ENCODE measurements at places on chromosomes 12 and 14.
A peak's percentile ranks its signal among the peaks of the same experiment; 100 is the strongest.

DNA sequence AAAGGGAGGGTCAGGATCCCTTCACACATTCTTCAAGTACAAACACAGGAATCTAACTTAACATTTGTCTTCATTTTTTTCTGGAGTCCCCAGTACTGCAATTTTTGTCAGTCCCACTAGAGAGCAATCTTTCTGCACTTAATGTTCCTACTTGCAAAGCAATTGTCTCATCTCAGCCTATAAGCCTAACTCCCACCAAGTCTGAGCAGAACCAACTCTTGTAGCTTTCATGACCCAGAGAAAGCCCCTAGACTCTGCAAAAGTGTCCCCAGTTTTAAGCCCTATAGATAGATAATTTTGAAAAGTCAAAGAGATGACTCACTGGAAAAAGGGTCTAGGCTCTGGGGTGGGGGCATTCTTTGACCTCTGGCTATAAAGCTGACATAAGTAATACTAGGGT is 1.8 kb upstream of the ZBTB39 start:
- DNase-seq: no peak

DNA sequence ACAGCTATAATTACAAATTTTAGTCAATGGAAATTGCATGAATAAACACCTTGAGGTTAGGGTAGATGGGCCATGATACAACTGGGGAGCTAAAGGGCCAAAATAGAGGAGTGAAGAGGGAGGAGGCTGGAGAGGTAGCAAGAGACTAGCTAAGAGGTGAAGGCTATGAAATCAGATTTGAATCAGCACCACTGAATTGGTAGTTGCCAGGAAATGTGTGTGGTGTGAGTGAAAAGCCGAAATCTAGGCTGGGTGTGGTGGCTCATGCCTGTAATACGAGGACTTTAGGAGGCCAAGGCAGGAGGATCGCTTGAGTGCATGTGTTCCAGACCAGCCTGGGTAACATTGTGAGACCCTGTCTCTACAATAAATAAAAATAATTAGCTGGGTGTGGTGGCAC is 22.7 kb downstream of the YY1 start:
- no peak for DNase-seq

DNA sequence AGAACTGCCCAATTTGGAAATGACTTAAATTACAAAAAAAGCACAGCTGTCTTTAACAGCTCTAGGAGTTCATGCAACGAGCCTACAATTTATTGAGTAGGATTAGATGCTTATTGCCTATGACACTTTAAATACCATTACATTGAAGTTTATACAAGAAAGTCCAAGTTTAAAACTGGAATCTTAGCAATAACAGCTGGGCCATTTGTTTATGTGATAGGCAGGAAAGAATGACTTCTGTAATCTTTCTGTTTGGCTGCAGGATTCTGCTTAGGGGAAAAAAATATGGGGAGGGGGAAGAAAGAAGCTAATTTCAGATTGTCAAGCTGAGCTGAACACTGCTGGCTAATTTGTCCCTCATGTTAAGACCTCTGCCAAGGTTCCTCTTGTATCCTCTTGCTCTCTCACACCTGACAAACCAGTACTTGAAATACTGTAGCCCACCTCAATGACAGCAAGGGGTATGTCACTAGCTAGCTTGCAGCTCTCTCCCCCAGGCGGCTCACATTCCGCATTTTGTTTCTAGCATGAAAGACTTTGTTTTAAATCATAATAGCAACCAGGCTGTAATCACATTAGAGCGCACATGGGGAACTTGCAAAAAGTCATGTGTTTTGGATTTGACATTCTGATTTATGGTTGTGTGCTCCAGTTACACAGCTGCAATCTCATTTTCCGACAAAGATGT is 384.8 kb downstream of the BMP4 start:
- no peak for DNase-seq

DNA sequence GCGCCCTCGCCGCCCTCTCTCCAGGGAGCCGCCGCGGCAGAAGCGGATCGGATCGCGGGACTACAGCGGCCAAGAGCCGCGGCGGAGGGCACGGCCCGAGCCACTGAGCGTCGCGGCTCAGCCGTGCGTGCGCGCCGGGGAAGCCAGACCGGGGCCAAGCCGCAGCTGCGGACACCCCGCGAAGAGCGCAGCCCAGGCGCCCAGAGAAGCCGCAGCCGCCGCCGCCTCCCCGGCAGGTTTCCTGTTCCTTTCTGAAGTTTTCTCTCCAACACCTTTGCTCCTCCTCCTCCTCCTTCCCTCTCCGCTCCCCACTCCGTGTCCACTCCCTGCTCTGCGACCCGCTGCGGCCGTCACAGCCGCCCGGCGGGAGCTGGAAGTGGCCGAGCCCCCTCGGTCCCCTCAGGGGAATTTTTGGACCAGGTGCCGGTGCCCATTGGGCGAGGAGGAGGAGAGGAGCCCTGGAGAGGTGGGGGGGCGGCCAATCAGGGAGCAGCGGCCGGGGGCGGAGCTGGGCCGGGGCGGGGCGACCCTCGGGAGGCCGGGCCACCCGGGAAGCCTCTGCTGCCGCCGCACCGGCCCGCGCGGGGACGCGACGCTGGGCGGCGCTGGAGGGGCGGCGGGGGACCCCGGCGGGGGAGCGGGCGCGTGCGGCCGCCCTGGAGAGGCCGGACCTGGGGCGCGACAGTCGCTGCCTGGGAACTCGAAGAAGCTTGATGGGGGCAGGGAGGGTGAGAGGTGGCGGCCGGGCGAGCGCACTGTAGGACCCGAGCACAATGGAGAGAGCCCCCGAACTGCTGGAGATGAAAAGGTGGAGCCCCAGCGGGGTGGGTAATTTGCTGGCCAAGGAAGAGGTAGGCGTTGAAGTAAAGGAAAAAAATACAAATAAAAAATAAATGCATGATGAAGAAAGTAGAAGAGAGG is at the start of gene ITPR2:
Gene ITPR2, minus strand, starts transcription at position 373 of the 921 bp plus-strand sequence. CDS start 413 bp downstream, outside the sequence.
- DNase-seq: no peak

DNA sequence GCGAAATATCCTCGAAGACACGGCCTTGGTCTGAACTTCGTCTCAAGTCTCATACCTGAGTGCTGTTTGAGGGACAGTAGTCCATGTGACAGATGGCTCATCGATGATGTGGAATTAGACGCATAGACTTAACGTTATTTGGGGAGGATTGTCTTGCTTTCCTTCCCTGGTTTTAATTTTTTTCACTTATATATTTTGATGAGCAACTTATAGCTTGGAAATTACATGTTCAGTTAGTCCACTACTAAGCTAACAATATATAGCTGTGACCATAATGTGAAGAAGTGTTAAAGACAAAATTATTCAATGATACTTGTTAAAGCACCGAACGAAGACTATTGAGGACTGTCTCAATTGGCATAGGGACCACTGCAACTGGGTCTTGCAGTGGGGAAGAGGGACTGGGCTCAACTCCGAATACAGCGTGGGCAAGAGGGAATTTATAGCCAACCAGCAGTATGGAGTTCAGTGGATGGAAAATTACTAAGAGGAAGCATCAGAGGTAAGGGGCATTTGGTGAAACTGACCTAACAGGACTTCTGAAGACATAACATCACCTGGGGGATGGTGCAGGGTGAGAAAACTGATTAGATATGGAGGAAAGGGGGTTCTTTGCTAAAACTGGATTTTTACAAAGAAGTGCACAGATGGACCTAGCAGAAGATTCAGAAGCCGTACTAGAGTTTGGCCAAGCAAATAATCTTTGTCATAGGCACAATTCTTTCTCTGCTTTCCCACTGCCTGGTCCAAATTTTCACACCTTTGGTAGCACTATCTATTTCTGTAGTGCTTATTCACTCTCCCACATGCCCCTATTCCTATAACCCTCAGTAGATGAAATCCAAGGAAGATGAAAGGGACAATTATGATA is 910 bp upstream of the TM7SF3 start:
- no peak for DNase-seq

DNA sequence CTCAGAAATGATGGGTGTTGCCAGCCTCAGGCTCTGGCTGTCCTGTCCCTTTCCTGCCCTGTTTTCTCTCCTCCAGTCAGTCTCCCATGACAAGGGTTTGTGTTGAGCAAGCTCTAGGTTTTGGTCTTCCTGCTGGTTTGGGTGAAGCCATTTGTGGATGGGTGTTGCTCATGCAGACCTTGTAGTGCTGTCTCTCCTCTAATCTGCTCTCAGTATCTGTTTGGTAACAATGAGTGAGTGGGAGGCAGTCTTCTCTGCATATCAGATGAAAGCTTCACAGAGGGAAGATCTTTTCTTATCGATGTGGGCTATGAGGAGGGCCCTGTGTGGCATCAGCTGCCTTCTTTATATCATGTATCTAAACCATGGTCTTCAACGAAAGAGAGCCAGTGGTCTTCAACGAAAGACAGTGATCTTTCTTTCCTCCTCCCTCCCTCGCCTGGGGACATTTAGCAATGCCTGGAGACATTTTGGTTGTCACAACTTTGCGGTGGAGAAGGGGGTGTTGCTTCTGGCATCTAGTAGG is 3.6 kb downstream of the CMA1 start:
- DNase-seq: no peak

- DNase-seq: no peak
Observed at GRCh38 chr14:56210571-56210970, 92.4 kb downstream of the PELI2 start.

GRCh38 chr12:99978152-99978551 is 6.6 kb downstream of the ANKS1B start:
- DNase-seq: no peak

- peak; percentile 37 for DNase-seq
Observed at GRCh38 chr12:100675432-100675831, 101.9 kb downstream of the GAS2L3 start.

- no peak for DNase-seq
Observed at GRCh38 chr14:101539880-101540279, 21.4 kb upstream of the DIO3 start.

GRCh38 chr12:130953771-130954543 is at the start of gene ADGRD1:
Gene ADGRD1 (plus strand): TSS chr12:130953907. CDS start chr12:130954466, 559 bp downstream.
- no peak for DNase-seq

DNA sequence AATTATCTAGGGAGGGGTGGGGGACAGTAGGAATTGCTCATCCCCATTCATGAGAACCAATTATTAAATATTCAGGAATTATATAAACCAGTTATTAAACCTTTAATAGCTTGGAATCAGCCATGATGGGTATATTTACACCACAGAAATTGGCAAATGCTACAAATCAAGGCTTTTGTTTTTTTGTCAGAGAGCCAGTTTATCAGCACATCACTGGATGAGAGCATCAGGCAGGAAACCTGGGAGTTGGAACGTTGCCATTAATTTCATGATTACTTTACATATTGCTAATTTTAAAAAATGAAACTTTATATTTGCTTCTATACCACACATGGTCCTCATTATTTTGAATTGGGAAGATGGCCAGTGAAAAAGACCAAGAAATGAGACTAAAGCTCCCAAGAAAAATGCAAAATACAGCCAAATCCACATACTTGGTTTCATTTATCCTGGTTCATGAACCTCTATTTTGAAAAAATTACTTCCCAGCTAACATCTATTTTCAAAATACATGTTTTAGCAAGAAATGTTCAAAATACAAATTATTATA is 48.4 kb downstream of the ATL1 start:
- DNase-seq: no peak

DNA sequence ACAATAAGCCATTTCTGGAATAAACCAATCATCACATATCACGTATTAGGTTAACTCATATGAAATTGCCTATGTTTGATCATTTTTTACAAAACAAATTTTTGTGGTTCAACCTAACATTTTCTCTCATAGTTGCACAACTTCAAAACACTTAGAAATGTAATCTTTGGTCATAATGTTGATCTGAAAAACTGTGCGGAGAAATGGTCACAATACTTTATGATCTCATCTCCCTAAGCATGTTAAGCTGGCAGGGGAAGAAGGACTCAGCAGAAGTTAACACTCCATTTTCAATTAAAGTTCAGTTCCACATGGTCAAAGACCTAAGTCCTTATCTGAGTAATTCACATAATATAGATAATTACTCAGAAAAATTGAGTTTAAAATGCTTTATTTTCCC is 194.8 kb downstream of the CAPZA3 start:
- no peak for DNase-seq

DNA sequence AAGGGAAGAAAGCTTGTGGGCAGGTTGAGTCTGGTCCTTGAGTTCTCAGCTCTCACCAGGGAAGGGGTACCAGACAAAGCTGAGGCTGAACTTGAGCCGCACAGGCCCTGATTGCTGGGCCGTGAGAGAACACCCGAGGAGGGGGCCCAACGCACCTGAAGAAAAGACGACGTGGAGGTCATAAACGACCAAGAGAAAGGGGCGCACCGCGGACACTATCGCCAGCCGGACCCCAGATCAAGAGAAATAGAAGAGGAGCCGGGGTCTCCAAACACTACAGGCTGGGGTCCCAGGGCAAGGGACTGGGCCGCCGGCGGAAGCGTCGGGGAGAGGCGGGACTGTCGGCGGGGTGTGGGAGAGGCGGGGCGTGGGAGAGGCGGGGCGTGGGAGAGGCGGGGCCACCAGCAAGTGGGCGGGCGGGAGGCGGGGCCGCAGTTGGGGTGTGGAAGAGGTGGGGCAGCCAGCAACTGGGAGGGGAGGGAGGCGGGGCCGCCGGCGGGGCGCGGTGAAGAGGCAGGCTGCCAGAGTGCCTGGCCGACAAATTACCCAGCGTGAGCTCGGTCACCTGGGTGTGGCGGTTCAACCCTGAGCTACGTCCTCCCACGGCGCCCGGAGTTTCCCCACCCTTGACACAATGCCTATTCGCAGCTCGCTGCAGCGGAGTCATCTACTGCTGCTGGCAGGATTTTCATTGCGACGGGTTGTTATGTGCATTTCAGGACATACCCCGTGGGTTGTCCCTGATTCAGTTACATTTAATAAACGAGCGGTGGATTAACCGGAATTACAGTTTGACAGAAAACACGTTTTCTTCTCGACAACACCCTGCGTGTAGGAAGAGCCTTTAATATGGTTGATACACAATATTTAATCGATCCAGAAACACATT is 15.5 kb upstream of the NEMF start:
- DNase-seq: peak; percentile 57

GRCh38 chr12:52865090-52865944 is 16.5 kb upstream of the KRT78 start:
- DNase-seq: peak; percentile 52

- no peak for DNase-seq
Observed at GRCh38 chr12:51722431-51722830, 126.1 kb downstream of the FIGNL2 start.

DNA sequence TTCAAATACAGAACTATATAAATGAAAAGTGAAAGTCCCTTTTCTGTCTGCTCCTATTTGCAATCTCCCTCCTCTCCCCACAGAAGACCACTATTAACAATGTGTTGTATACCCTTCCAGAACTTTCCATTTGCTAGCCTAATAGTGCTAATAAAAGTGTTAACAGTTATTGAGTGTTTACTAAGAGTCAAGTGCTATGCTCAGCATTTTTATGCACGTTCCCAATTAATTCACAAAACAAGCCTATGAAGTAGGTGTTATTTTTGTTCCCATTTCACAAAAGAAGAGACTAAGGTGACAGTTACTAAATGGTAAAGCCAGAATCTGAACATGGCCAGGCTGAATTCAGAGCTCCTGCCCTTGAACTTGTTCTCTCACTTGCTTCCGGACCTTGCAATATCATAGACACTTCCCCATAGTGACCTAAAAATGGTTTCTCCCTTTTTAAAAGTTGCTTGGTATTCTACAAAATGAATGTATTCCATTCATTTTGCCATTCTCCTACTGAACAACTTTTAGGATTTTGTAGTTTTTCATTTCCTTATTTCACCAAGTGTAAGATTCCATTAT is 1.6 kb upstream of the PRKAB1 start:
- no peak for DNase-seq

GRCh38 chr14:49593016-49593415 is 5.7 kb upstream of the LRR1 start:
- no peak for DNase-seq

GRCh38 chr12:128059621-128060370 is 207.2 kb upstream of the TMEM132C start:
- DNase-seq: no peak

All from smooth muscle cell of the brain vasculature (primary cell).